ENCODE measurements at places on chromosomes 5 and 9.

DNA sequence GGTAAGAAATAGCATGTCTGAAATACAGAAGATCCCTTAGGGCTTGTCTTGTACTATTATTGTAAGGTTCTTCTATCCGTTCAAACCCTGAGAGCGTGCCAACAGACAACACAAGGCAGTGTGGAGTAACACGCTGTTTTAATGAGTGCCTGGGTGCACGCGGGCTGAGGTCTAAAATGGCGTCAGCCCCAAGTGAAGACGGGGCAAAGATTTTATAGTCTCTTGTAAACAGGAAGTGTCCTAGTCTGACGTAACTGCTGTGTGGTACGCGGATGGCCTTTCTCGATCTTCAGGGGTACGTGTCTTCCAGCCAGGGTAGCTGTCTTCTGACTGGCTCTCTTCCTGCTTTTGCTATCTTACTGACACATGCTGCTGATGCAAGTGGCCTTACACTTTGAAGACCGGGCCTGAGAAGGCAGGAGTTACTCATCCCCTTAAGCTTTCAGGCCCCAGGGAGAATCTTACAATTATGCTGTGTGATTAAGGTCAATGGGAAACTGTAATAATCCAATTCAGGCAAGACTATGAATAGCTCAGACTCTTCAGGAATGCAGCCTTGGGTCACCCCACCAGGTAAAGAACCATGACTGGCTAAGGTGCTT, 1812.0 kb upstream of the CDH9 start:
- DNase-seq, result no peak

DNA sequence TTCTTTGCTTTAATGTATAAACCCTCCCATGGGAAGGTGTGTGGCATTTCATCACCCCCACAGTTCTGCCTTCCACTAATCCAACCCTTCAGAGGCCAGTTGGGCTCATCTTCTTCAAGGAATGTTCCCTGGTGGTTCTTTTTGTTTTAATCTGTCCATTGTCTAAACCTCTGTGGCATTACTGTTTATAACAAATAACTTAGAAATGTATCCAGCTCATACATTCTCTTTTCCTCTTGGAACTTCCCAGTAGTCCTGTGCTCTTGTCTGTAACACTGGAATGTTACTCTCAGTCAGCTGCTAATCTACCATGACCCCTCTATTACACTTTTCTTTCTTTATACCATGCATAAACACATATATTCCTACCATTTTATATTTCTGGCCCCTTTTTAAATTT, 213.5 kb upstream of the TARS1 start:
- DNase-seq, result no peak

GRCh38 chr9:109242014-109242413, 75.0 kb upstream of the FRRS1L start:
- no peak for DNase-seq

GRCh38 chr5:180631549-180632383, 17.6 kb downstream of the FLT4 start:
- DNase-seq, result no peak

GRCh38 chr5:56557198-56557597, 258.2 kb upstream of the MAP3K1 start:
- no peak for DNase-seq

GRCh38 chr5:58491216-58491892, at the start of gene GAPT:
GAPT (plus strand) TSS chr5:58491435; CDS start chr5:58494537, 3,102 bp downstream.
- DNase-seq, result no peak

DNA sequence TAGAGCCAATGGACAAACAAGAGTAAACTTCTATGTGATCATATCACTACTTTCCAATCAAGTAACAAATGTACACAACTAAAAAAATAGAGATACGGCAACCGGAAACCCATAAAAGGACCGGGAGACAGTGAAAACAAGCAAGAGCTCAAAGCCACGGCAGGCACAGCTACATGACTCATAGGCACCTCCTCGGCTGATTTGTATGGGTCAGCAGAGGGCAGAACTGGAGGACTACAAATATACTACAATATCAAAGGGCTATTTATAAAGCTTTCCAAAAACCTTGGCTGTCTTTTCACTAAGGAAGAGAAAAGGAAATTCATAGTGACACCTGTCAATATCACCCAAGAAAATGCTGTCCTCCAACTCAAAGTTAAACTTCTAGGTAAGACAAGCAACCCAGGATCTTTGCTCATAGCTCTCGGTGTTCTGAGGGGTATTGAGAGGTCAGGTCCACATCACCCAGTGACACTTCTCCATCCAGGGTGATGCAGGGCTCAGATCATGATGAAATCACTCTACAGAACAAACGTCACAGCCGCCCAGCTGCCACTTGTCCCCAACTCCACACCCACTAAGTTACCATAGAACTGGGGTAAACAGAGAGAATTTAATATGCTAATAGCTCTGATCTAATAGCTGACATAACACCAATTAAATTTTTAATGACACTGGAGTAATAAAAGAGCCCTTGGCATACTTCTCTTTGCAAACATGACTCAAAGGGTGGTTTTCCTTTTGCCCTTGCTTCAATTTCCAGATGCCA, 41.3 kb downstream of the PFDN1 start:
- peak; percentile 62 for DNase-seq

GRCh38 chr5:159104051-159104651, 4.4 kb upstream of the EBF1 start:
- DNase-seq, result no peak

GRCh38 chr5:158268286-158268685, 409.3 kb upstream of the CLINT1 start:
- DNase-seq, result no peak

DNA sequence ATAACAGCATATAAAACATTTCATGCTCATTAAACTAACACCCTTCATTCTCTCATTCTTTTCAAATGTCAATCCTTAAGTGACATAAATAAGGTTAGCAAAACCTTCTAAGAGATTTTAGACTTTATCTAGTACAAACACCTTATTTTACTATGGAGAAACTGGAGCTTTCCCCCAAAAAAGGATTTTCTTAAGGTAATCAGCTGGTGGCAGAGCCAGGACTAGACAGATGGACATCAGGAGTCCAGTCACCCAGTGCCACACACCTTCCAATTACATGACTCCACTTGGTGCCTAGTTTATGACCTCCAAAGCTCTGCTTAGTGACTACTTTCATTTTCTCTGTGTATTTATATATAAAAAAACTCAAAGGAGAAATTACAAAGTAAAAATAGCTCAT, 70.2 kb downstream of the HTR4 start:
- DNase-seq, result no peak

- DNase-seq, result no peak
Observed at GRCh38 chr5:107282061-107282460, 388.7 kb downstream of the EFNA5 start.

GRCh38 chr5:143471041-143471509, 67.6 kb upstream of the NR3C1 start:
- no peak for DNase-seq

- peak; percentile 76 for DNase-seq
Observed at GRCh38 chr9:105254226-105254625, 9.8 kb downstream of the SLC44A1 start.

GRCh38 chr5:63563008-63563917, 399.0 kb downstream of the HTR1A start:
- no peak for DNase-seq

- DNase-seq, result no peak
Observed at GRCh38 chr9:68714416-68715180, 9.6 kb downstream of the PIP5K1B start.

DNA sequence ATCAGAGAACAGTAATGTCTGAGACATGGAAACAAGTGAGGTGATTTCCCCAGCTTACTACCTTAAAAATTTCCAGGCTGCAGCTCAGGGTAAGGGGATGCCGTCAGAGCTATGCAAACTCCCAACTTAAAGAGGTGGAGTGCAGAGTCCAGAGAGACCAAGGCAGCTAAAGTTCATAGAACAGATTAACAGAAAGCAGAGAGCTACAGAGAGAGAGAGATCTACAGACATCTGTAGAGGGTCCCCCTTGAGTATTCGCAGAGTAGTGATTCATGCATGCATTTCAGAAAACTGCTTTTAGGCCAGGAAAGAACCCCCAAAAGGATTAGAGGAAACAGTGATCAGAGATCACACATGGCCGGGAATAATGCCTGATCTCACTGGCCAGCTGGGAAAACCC, 306.2 kb upstream of the PUM3 start:
- DNase-seq, result no peak

DNA sequence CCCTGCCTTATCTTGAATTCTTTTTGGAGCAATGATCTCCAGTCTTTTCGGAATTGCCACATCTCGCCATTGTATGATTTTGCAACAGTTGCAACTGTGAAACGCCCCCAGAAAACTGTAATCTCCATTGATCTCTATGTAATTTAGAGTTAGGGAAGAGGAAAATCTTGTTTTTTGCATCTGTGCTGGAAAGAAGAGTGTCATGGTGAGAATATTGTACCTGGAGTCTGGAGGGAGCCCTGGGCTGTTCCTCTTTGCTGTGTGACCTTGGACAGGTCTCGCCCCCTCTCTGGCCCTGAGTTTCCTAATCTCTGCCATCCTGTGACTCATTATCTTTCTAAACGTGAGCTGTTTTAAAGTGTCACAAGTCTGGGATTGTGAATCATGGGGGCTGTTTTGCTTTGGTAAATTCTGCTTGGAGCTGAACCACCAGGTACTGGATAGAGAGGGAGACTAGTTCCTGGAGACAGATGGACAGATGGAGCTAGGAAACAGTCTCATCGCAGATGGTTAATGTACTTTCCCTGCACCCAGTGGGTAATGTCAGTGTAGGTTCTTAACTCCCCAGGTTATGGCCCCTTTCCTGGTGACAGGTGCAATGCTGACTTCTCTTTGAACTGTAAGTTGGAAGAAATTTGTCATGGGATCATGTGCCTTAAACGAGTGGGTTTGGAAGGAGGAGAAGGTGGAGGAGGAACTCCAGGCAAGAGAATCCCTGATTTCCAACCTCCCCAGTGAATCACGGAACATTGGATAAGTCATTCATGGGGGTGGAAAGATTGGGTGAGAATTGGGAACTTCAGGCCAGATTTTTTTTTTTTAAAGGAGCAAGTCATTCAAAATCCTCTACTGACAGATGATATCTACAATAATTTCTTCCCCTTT, 19.6 kb downstream of the PPARGC1B start:
- no peak for DNase-seq

DNA sequence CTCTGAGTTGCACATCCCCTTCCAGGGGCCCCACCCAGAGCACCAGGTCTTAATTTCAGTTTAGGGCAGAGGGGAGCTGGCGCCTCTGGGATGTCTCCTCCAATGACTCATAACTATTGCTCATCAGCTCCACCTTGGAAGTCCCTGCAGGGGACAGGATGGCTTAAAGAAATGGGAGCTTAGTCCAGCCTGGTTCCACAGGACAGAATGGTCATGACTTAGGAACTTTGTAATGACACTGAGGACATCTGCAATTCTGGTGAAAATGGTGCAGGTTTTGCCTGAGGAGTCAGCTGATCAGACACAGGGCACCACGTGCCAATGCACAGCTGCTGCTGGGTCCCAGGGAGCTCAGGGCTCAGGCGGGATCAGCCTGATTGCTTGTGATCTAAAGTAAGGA, 16.4 kb upstream of the PPP1R26 start:
- no peak for DNase-seq

GRCh38 chr9:12689233-12689632, 4.0 kb upstream of the TYRP1 start:
- DNase-seq, result no peak

DNA sequence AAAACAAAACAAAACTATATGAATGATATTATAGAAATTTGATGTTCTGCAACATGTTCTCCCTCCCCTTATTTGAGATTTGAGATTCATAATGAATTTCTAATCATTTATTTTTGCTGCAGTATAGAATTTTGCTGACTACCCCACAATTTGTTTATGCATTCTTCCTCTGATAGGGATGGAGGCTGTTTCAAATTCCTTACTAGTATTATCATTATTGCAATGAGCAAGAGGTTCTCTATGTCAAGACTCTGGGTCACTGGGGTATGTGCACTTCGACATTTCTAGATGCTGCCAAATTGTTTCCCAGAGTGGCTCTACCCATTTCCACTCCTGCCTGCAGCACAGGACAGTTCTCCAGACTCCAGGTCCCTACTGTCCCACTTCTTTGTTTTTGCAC, 54.9 kb upstream of the DAB2IP start:
- no peak for DNase-seq

DNA sequence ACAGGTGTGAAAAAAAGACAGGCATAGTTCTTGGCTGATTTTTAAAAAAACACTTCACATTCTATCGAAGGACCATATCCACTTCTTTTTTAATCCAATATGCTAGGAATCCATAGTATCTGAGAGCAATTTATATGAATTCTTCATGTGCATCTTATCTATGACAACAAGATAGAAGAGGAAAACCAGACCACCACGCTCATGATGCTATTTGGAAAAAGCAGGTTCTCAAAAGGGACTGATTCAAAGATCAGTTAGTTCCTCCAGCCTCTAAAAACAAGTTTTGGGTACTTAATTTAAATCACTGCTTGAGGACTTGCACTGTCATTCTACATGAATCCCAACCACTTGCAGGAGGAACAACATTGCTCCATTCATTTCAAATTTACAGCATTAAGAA, 6.3 kb downstream of the MEF2C start:
- no peak for DNase-seq
